EL (cell line): ENCODE measurements at places on chromosomes 4 and X.

DNA sequence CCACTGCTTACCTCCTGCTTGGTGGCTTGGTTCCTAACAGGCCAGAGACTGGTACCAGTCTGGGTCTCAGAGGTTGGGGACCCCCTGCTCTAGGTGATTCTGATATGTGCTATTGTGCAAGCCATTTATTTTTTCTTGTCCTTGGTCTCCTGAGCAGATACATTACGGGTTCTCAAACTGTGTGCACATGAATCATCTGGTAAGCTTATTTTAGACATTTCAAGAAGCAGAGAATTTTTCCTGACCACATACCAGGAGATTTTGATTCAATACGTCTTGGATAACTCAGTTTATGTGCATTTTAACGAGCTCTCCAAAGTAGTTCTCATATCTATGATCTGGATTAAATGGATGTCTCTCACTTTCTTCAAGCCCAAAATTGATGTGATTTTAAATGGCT, 77.2 kb downstream of the FHIP1A start:
- DNase-seq, result peak; percentile 70

- DNase-seq, result no peak
Measured at GRCh38 chr4:56995525-56995924, 16.8 kb downstream of the POLR2B start.

DNA sequence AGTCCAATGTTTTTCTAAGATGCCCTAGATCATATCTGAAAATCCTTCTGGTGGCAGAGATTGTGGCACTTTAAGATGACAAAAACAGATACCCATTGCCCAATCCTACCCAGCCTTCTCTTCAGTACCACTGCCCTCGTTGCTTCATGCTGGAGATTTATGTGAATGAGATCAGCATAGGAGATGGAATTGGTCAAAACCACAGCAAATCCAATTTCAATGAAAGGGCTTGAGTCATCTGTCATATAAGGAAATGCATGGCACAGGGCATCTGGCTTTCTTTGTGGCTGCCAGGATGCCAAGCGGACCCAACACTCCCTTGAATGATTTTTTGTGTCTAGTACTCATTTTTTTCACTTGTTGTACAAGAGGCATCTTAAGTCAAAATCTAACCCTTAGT, 16.8 kb downstream of the AFF2 start:
- DNase-seq, result no peak

GRCh38 chr4:139834226-139834662, 168.6 kb downstream of the MGST2 start:
- no peak for DNase-seq

- DNase-seq, result no peak
Measured at GRCh38 chr4:108637856-108638255, 12.5 kb upstream of the OSTC start.

DNA sequence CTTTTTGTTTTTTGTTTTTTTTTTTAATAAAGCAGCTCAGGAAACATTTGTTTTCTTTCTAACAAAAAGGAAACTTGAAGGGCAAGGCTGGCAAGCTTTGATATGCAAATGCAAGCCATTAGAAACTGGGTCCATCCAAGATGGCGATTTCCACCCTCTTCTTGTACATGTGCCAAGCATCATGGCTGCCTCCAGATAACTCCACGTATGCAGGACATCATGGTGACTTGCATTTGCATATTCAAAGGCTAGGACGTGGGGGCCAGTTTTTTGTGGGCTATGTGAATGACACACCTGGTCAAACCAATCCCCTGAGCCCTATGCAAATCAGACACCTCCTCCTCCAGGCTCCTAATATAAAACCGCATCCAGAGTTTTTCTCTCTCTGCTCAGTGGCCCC, 692.6 kb downstream of the FAM133A start:
- no peak for DNase-seq

GRCh38 chrX:663841-664240, 33.2 kb downstream of the SHOX start:
- no peak for DNase-seq

DNA sequence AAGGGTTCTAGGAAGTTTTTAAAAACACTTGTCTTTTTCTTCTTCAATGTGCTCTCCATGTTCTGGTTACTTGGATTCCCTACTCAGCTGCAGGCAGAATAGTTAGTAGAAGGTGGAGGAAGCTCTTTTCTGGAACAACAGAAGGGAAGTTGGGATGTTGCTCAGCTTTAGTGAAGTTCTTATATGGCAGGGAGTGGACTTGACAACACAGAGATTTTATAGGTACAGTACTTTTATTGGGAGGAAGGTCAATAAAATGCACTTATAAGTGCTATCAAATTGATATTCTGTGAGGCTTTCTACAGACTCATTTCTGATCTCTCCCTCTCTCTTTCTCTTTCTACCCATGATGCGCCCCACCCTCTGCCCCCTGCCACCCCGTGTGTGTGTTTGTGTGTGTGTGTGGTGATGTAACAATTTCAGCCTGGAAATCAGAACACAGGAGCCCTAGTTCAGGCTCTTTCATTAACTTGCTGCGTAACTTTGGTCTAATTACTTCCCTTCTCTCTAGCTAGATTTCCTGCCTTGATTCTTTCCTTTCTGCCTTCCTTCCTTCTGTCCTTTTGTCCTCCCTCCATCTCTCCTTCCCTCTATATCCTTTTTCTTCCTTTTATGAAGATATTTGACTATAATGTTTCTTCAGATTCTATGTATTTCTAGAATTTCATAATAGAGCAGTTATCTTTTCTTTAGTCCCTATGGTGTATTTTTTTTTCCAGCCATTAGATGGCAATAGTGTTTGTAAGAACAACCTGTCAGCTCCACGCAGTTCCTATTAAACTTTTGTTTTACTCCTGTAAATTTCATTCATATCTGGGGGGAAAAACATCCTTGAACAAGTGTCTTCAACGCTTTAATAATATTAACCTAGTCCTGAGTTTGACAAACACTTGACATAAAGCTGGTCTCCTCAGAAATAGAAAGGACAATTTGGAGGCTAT, 37.1 kb downstream of the HEPH start:
- DNase-seq, result peak; percentile 1

DNA sequence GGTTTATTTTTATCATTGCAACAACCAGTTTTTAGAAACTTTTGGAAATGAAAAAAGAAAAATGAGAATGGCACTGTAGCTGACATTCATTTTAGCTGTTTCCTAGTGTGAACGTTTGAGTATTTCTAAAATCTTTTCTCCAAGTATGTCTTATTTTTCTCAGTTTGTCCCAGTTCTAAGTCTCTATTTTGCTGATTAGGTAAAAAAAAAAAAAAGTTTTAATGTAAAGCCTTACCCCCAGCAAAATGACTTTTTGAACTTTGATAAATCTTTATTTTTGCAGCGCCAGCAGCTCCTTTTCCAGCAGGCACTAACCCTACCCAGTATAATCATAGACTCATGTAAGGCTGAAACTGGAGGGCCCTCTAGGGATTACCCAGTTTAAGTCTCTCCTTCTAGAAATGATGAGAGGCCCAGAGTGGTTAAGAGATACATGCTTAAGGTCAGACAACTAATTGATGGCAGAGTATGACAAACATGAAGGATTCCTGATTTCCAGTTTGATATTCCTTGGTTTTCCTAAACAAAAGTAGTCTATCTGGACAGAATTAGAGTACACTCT, 84.3 kb upstream of the SLC4A4 start:
- DNase-seq, result no peak

- DNase-seq, result no peak
Measured at GRCh38 chr4:21688596-21689265, 259.8 kb downstream of the KCNIP4 start.

DNA sequence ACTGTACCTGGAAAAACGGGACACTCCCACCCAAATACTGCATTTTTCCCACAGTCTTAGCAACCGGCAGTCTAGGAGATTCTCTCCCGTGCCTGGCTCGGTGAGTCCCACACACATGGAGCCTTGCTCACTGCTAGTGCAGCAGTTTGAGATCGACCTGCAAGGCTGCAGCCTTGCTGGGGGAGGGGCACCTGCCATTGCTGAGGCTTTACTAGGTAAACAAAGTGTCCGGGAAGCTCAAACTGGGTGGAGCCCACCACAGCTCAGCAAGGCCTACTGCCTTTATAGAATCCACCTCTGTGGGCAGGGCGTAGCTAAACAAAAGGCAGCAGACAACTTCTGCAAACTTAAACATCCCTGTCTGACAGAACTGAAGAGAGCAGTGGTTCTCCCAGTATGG, 205.2 kb downstream of the CHIC1 start:
- no peak for DNase-seq

DNA sequence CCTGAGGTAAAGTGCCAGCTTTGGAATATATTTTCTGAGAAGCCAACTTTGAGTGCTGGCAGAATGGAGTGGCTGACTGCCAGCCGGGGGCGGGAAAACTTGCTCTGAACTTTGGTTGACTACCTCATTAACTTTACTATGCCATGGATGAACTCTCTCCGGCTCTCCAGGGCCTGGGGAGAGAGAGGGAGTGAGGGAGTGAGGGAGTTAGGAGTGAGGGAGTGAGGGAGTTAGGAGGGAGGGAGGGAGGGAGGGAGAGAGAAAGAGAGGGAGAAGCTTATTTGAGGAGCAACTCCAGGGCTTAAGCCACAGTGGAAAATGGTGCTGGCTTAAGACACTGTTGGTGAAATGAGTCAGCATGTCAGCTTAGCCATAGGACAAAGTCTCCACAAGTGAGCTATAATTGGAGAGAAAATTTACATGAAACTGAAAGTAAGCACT, 280.9 kb upstream of the RPS6KA3 start:
- DNase-seq, result peak; percentile 10

GRCh38 chr4:154234576-154234975, 257.0 kb downstream of the DCHS2 start:
- no peak for DNase-seq

GRCh38 chrX:68842781-68843581, 14.2 kb downstream of the EFNB1 start:
- DNase-seq, result no peak

GRCh38 chr4:42150653-42151567, 1.5 kb downstream of the BEND4 start:
- no peak for DNase-seq

DNA sequence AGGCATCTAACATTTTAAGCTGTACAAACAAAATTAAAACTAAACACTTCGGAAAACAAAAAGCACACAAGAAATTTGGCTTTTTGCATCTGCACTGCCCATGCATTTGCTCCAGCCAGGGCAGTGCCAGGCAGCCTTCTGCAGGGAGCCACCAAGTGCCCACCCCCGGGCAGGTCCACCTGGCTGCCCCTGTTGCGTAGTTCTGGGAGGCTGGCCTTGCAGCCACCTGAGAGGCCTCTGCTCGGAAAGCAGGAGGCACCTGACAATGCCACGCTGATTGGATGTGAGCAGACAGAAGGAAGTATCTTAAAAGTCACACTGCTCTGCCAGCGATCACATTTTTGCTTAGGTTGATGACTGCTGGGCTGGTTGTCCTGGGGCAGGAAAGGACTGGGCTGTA, 3.5 kb downstream of the TMEM271 start:
- DNase-seq, result no peak

- DNase-seq, result peak; percentile 1
Measured at GRCh38 chrX:140799216-140799615, 89.7 kb downstream of the LINC00632 start.

DNA sequence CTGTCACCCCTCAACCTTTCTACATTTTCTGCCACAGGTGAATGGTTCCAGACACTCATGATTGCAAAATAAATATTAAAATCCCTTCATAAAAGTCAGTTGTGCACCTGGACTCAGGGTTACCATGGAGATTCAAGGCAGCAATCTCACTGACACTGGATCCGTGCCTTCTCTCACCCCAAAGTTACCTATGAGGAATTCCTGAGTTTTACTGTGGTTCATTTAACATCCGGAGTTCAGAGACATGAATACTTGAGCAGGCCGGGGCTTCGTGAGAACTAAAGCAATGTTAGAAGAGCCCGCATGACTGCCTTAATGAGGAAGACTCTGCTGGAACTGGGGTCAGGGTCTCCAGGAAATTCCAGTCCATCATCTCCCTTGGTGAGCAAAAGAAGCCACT, 12.5 kb upstream of the CLNK start:
- DNase-seq, result no peak

DNA sequence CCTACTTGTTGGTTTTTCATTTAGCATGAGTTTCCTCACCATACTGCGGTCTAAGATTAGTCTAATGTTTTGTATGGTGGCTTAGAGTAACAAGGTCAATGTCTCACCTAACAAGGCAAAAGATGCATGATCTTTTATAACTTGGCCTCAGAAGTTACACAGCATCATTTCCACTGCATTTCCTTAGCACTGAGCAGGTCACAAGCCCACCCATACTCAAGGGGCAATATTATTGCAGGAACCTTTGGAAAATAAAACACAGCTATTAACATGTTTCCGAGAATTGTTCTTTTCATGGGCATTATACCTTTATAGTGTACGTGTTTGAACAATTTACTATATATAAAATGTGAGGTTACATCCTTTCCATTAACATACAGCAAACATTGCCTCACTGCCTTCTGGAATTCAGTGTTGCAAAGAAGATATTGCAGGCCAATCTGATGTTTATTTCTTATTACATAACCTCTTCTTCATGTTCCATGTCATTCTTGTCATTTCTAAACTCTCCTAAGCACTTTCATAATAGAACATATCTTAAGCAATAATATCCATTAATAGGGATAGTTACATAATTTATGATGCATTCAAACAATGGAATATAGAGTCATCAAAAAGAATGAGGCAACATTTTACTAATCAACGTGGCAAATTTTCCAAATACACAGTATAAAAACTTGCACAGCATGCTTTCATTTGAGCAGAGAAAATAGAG, 153.8 kb downstream of the AREG start:
- DNase-seq, result no peak

DNA sequence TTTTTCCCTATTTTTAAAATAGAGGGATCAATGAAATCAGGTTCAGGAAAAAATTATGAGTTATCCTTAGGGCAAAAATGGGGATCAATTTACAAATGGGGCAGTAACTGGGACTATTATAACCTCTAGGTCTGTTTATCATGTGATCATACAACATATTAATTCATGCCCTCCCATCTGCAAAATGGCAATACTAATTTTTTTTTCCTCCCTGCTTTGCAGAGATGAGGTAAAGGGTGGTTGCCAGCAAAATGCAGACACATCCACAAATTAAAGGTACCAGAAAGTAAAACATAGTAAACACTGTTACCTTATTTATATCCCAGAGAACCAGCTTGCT, 467 bp downstream of the HSD17B11 start:
- no peak for DNase-seq

DNA sequence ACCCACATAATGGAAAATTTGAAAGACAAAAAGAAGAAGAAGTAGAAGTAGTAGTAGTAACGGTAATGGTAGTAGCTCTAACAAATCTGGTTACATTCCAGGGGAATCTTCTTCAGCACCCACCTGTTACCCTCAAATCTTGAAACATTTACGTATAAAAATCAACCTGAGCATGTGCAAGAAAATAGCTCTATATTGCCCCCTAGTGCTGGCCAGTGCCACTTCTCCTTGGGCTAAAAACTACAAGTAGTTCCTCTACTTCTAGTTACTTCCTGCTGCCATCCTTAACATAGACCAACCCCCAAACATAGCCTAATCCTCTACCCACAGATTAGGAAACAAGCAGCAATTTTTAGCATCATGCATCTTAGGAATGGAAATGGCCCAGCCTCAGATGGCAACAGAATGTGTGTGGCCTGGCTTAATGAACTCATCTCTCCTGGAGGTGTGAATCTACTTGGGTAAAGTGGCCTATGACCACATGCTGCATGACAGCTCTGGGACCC, 3.1 kb downstream of the PDGFC start:
- peak; percentile 83 for DNase-seq
